Stimulated activated CD4-positive, alpha-beta T cell treated with anti-CD3 and anti-CD28 coated beads, Interleukin-4, amount 100 ng/mL, for 1 hour (primary cell): ENCODE measurements at places on chromosomes 5 and 9.

DNA sequence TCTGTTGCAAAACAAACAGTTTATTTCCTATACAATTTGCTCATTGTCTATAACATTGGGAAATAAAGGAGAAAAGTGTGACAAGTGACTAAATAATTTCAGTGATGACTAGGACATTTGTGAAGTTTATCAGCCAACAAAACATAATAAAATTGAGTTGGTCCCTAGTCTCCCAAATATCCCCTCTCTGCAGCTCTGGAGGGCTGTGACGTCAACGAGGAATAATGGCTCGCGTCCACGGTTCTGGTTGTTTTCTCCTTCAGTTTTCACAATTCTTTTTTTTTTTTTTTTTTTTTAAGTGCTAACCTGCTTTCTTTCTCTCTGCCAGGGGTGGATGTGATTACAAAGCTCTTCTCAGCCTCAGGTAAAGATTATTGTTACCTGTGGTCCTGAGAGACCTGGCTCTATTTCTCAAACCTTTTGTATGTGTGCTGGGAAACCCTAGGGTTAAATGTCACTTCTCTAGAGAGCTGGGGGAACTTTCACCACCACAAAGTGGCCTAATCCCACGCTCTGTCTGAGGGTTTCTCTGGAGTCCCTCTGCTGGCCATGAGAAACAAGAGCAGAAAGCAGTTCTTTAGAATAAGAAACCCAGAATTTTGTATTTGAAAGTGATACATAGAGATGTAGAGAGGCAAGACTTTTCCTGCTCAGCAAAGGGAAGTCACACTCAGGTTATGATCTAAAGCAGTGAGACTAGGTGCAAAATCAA is 36.2 kb upstream of the ANKRD55 start:
- DNase-seq, result no peak

DNA sequence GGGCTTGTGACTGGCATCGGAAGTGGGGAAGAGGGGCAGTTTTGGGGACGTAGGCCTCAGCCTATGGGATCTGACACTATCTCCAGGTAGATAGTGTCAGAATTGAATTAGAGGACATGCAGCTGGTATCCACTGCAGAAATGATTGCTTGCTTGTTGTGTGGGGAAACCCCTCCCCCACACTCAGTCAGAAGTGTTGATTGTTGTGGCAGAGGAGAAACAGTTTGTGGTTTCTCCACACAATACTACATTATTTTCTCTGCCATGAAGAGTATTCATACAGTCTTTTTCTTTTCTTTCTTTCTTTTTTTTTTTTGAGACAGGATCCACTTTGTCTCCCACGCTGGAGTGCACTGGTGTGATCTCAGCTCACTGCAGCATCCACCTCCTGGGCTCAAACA is 113.9 kb downstream of the ARRDC3 start:
- DNase-seq, result no peak

GRCh38 chr5:68449380-68449779 is 233.8 kb downstream of the PIK3R1 start:
- no peak for DNase-seq

DNA sequence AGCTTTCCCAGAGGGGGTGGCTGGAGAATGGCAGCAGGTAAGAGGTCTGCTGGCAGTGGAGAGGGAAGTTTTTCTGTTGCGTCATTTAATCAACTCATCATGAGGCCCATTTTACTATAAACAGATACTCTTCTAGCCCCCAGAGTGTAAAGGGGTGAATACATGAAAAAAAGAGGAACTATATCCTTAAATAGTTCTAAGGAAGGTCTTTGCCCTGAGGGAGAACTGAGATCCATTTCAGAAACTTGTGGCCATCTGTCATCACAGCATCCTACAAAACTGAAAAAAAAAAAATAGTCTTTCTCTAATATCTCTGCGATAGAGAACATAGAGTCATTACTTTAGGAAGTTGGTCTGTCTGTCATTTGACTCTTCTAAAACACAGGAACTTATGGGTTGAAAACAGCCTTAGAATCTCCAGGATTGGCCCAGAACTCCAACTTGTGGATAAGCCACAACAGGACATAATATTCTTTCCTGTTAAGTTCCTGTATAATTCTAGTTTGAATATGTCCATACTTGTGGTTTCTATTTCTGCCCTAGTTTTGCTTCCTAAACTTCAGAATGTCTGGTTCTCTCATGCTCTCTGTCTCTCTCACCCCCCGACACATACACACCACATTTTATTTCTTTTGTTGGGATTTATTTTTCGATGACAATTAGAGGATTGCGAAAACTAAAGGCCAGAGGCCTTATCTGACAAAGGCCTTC is 238.5 kb upstream of the PIK3R1 start:
- no peak for DNase-seq

DNA sequence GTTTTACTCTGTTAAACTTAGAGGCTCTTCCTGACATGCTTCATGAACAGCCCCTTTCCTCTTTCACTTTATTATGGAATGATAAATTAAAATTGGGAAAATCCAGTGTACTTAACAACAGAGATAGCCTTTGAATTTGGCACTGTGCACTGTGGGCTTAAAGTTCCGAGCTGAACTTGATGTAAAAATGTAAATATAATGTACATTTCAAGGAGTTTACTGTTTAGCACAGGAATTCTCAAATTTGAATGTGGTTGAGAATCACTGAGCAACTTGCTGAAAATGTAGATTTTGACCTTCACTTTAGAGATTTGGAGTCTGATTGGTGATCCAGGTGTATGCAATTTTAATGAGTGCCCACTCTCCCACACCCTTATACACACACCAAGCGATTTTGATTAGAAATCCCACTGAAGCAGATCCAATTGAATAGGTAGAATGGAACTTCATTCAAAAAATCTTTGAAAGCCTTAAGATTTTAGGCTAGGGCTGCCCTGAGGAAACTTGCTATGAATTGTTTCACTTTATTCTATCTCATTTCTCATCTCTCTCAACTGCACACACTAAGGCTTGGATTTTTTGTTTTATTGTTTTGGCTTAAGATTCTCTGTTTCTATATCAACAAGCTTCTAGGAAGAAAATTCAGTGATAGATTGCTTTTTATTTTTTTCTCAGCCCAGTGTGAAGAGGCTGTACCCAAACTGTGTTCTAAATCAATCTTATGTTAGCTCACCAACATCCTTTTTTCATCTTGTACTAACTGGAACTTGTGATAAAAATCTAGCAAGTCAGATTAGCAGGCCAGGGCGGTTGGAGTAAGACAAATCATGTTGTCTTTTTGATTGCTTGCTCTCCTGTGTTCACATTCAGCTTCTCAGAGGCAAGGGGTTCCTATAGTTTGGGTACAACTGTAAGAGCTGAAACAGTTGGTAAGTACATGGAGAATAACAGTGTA is 22.9 kb downstream of the NUDT12 start:
- DNase-seq, result no peak

DNA sequence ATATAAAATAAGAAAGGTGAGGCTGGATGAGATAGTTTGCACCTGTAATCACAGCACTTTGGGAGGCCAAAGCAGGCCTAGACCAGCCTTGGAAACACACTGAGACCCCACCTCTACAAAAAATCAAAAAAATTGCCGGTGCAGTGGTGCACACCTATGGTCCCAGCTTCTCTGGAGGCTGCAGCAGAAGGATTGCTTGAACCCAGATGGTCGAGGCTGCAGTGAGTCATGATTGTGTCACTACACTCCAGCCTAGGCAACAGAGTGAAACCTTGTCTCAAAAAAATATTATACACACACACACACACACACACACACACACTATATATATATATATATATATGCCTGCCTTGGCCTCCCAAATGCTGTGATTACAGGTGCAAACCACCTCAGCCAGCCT is 1.3 kb downstream of the SLC35D2 start:
- DNase-seq, result no peak

DNA sequence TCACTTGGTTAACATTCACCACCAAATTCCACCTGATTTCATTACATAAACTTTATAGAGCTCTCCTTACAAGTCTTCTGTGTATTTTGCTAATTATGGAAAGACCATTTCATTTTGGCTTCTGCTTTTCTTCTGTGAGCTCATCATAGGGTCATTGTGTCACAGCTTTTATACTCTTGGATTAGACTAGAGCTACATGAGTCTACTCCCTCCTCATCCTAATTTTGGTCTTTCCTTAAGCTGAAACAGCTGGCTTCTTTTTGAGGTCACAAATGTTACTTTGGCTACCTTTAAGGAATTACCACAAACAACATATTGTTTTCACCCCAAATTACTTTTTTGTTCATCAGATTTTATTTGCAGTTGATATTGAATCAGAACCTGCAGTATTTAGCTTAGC is 103.0 kb downstream of the NPR3 start:
- DNase-seq, result no peak

DNA sequence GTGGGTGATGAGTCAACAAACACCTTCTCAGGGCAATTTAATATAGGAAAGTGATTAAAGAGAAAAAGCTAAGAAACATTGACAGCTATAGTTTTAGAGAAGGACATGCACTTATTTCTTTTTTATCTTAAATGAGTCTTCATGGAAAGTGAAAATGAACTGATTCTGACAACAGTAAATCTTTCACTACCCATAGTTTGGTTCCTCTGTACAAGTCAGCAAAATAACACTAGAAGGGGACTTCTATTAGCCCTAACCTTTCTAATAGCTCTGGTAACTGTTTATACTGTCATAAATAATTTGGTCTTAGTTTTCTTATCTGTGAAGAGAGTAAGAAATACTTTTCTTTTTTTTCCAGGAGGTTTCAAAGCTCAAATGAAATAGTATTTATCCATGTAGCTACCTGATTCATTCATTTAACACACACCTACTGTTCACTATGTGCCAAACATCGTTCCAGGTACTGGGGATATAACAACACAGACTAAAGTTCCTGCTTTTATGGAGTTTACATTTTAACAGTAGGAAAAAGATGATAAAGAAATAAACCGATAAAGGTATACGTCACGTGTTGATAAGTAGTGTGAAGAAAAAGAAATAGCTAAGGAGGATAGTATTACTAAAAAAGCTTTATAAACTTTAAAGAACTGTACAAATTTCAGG is 148.2 kb downstream of the PCSK1 start:
- no peak for DNase-seq
